NT2/D1 (cell line): ENCODE measurements at places on chromosomes 2 and 18.

DNA sequence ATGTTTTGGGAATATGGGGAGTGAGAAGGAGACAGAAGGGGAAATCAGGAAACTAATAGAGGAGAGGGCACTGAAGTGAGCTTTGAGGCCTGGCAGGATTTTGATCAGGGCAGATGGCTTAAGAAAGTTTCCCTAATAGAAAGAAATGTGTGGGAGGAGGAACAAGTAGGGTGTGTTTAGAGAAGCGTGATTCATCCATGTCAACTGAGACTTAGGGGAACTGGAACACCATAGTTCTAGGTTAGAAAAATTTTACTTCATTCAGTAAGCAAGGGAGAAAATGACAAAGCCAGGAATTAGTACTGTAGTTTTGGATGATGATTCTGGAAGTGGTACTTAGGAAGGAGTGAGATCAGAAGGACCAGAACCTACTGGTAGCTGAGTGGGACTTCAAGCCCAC lies 296.0 kb downstream of the PLCL1 start:
- no peak for DNase-seq

GRCh38 chr2:39247512-39248043 lies 3.8 kb upstream of the CDKL4 start:
- DNase-seq = no peak

- DNase-seq = no peak
These were observed 458.6 kb downstream of the FBXO15 start for GRCh38 chr18:73688851-73689711.

DNA sequence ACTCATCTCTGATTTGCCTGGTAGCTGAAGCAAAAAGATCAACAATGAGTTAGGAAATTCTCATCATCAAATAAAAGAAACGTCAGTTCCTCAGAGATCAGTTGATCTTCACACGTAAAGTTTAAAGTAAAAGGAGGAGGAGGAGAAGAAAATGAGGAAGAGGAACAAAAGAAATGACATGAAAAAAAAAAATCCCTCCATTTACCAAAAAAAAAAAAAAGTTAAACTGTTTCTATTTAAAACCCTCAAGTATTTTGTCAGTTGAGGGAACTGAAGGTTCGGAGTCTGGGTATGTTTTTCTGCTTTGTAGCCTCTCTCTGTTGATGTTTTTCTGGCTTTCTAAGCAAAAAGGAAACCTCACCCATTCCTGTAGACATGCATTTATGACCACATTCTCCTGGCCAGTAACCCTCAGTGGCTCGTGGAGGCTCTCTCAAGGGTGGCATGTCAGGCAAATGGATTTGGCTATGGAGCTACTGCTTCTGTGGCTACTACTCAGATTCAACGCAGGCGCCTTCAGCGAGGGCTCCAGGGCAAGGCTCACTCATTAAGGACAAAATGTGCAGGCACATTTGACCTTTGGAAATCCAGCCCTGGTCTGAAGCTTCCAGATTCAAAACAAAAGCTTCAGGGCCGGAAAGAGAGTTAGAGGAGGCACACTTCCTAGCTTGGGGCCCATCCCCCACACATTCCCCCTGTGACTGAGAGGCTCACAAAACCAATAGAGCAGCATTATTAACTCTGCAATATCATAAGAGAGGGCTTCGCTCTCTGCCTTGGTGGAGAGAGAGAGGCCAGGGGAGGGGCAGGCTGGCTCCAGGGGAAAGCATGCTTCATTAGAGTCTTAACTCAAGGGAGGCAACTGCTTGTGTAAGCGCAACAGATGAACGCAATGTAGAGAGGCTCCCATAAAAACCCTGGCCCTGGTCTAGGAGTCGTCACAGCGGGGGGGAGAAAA lies 22.3 kb downstream of the KLF7 start:
- no peak for DNase-seq

DNA sequence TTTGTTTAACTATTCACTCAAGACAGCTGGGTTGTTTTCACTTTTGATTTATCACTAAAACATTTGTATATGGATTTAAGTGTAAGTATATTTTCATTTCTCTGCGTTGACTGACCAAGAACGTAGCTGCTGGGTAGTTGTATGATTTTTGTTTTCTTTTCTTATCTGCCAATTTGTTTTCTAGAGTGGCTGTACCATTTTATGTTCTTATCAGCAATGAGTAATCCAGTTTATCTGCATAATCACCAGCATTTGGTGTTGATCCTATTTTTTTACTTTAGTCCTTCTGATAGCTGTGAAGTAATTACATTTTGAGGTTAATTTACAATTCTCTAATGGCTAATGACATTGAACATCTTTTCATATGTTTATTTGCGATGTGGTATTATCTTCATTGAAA lies 1178.4 kb upstream of the TMEFF2 start:
- no peak for DNase-seq

DNA sequence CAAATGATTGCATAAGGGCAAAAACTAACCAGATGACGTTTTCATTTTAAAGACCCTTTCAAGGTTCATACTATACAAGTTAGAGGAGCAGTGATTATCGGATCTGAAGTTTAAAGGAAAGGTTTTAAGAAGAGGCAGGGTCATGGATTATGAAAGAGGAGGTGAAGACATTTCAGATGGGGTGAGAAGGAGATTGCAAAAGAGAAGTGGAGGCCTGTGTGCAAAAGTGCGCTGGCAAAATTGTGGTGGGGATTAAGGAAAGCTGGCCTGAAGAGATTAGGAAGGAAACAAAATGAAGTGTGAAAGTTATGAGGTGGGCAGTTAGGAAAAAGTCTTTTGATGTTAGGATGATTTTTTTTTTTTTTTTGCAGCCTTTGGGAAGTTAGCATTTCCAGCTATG lies 935.7 kb upstream of the FAM98A start:
- no peak for DNase-seq

- no peak for DNase-seq
These were observed 924.9 kb upstream of the FAM98A start for GRCh38 chr2:34523958-34524514.

DNA sequence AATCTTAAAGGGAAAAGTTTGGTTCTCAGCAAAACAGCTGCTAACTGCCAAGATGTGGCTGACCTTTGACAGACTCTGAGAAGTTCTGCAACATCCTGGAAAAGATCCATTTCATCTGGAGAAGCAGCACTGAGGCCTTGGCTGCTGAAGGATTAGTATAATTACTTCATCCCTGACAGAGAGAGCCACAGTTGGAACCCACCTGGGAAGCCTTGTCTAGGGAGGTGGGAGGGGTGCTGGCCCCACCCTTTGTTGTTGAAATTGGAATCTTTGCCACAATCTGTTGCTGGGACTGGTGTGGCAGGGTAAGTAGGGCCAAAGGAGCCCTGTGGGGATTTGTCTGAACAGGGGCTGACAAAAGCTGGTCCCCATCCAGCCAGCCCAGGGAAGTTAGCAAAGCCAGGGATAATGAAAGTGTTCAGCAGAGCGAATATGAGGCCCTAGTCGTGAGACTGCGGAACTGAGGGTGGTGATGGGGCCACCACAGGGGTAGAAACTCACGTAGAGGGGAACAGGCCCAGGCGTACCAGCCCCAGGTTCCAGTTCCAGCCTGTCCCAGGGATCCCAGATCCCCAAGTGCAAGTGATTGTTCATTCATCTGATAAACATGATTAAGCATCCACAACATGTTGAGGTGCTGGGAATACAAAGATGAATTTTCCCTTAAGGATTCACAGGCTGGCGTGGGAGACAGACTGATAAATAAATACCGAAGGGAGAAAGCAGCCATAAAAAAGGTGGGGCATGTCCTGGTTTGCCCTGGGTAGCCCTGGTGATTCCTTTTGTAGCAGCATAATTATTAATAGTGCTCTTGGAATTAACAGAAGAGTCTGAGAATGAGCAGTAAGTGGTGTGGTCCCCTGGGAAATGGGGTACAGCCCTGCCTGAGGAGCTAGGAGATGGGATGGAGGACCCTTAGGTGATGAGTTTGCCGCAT lies 60.0 kb downstream of the MYO1B start:
- no peak for DNase-seq

DNA sequence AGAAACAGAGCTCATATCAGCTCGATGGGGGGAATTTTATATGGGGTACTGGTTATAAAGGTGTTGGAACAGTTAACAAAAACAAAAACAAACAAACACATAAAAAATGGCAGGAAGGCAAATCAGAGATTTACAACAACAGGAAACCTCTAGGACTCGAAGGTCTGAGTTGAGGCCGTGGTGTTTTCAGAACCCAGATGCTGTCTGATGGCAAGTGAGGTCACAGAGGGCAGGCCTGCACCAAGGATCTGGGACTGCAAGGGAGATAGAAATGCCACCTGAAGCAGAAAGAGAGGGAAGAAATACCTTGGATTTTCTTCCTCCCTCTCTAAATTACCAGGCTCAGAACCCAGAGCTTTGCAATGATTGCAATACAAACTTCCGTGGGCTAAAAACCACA lies 429.5 kb downstream of the ZNF521 start:
- no peak for DNase-seq

- DNase-seq = no peak
These were observed 156.1 kb upstream of the VRK2 start for GRCh38 chr2:57890464-57890863.

DNA sequence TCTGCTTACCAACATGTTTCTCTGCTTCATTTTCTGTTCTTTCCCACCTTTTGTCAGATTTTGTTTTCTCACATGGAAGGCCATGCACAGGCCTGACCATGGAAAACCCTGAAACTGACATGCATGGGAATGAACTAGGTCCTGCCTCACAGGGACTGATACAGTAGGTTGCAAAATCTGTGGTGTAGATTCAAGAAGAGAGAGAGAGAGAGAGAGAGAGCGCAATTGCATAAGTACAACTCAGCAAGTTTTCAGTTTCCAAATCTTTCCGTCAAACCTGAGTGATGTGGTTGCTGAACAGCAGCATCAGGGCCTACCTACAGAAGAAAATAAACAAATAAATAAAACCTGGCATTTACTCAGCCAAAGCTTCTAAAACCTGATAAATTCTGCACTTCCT lies 87.5 kb upstream of the RNF152 start:
- DNase-seq = no peak

GRCh38 chr2:42618116-42618515 lies 49.7 kb downstream of the MTA3 start:
- DNase-seq = no peak

- no peak for DNase-seq
These were observed 383.1 kb downstream of the GALR1 start for GRCh38 chr18:77632758-77633157.

- no peak for DNase-seq
These were observed 205.5 kb downstream of the TGIF1 start for GRCh38 chr18:3655254-3656050.

- no peak for DNase-seq
These were observed 204.2 kb downstream of the GBX2 start for GRCh38 chr2:235963853-235964577.

- peak; percentile 46 for DNase-seq
These were observed 99.4 kb upstream of the NCK2 start for GRCh38 chr2:105645031-105645937.

DNA sequence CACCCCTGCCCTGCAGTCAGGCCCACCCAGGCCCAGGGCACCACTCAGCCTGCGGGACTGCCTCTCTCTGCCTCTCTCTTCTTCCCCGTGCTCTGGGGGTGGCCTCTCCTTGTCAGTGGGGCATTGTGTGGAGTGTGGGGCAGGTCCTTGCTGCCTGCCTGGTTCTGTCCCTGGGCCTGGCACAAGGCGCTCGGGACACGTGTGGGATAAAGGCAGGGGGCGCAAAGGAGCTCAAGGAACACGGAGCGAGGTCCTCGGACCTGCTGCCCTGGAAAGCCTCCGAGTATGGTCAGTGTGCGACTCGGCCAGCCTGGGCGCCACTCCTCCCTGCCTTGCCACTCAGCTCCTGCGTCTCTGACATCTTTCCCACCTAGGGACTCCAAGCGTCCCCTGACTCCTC lies 262.2 kb downstream of the HDAC4 start:
- DNase-seq = no peak

- no peak for DNase-seq
These were observed 36.6 kb downstream of the GLI2 start for GRCh38 chr2:120772261-120772660.

GRCh38 chr2:161358838-161359237 lies 50.6 kb downstream of the PSMD14 start:
- DNase-seq = no peak

GRCh38 chr18:12828116-12829051 lies 55.7 kb downstream of the PTPN2 start:
- no peak for DNase-seq

DNA sequence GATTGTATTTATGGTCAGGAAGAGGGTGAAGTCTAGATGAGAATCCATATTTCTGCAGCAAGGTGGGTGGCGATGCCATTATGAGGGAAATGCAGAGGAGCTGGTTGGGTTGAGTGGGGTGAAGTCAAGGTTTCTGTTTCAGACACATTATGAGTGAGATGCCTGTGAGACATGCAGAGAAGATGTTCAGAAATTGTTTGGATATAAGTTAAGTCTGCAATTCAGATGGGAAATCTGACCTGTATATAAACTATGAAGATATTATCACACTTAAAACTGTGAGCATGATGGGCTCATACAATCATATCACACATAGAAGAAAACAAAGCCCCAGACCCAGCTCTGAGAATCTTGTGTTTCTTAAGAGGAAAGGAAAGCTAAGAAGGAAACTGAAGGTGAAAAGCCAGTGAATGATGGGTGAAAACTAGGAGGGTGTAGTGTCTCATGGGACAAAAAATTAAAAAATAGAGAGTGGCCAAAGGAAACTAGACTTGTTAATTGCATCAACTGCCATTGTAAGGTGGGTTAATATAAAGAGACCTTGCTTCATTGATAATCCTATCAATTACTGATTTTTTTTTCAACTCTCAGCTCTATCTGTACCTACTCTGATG lies 14.2 kb downstream of the GALNT5 start:
- DNase-seq = no peak

DNA sequence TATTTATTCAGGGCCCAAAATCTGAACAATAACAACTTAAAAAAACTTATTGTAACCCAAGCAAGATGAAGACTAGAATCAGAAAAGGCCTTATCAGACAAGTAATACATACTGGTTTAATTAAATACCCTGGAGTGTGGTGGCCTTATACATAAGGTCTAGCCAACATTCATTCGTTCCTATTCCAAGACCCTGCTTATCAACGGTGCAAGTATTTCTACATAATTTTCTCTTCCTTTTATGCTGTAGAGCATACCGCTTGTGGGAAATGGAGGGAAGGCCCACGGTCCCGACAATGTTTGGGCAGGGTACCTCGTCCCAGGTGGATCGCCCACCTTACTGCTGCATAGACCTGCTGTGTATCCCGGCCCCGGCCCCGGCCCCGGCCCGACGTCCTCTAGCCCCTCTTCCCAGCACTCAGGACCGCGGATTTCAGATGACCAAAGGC lies 708 bp downstream of the ZNF24 start:
- no peak for DNase-seq

GRCh38 chr18:35284841-35285240 lies 5.2 kb downstream of the ZSCAN30 start:
- DNase-seq = no peak

DNA sequence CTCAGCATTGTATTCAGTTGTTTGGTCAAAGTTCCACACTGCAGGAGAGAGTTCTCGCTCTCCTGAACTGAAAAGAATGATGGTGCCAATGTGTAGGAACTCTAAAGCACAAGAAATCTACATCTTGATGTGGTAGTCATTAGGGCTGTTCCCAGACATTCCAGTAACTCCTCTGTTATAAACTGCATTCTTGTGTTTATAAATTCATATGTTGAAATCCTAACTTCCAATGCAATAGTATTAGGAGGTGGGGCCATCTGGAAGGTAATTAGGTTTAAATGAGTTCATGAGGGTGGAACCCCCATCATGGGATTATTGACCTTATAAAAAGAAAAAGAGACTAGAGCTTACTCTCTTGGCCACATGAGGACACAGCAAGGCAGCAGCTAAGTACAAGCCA lies 239.6 kb downstream of the CDH20 start:
- DNase-seq = no peak
